ENCODE measurements at places on chromosomes 6 and 20. TPM values are rescaled to one million over a fixed set of nuclear protein-coding genes. Genes with fewer than 3 reads are reported as not detected.

The ATG5 gene
- 23.1 TPM for total RNA-seq

The HLA-DMB gene
- 2.2 TPM for total RNA-seq

The NKAIN4 gene
- 8.3 TPM for total RNA-seq

The SGK2 gene
- 6.7 TPM for total RNA-seq

The PHACTR1 gene
- not detected for total RNA-seq

The TCF21 gene
- 0.09 TPM for total RNA-seq

The LRRC73 gene
- 1.1 TPM for total RNA-seq

The IRF4 gene
- 0.46 TPM for total RNA-seq

The CYB5R4 gene
- 23.8 TPM for total RNA-seq

The OTOR gene
- not detected for total RNA-seq

The APCDD1L gene
- 0.07 TPM for total RNA-seq

The HLA-DQA2 gene
- total RNA-seq, result not detected

The RIPK1 gene
- 12.2 TPM for total RNA-seq

The HLA-DPB1 gene
- not detected for total RNA-seq

The ACTR5 gene
- 9.3 TPM for total RNA-seq

The TCF15 gene
- total RNA-seq, result not detected

The ALDH5A1 gene
- total RNA-seq, result 7.3 TPM

The CMTR1 gene
- 16.8 TPM for total RNA-seq

The EDN1 gene
- 37.9 TPM for total RNA-seq

The MUCL3 gene
- total RNA-seq, result 0.20 TPM

The DPM1 gene
- total RNA-seq, result 72.2 TPM

The B3GAT2 gene
- total RNA-seq, result 0.06 TPM

The ELOVL2 gene
- 5.9 TPM for total RNA-seq

The SLC22A1 gene
- total RNA-seq, result 2.4 TPM

The GMPR gene
- total RNA-seq, result 6.0 TPM

The FRK gene
- 1.3 TPM for total RNA-seq

The PGC gene
- total RNA-seq, result not detected

The KHDC1L gene
- not detected for total RNA-seq

The EBF4 gene
- total RNA-seq, result 3.9 TPM

The CST4 gene
- total RNA-seq, result not detected

The BPIFB1 gene
- total RNA-seq, result 0.17 TPM

The ADTRP gene
- 0.19 TPM for total RNA-seq

The GCNT2 gene
- total RNA-seq, result 4.9 TPM

The ETV7 gene
- 0.14 TPM for total RNA-seq

The LAMA4 gene
- total RNA-seq, result 1.3 TPM

The CFB gene
- 1.9 TPM for total RNA-seq

The TRIM15 gene
- total RNA-seq, result not detected

The COL9A1 gene
- not detected for total RNA-seq

All from A549 treated with Mapracorat at 1 μM for 4 hours (cell line).